ENCODE measurements at places on chromosomes 4 and X.

GRCh38 chrX:37847733-37848197 is 394 bp upstream of the DYNLT3 start:
- DNase-seq = no peak

GRCh38 chr4:65668201-65669089 is 1.8 kb downstream of the EPHA5 start:
- no peak for DNase-seq

DNA sequence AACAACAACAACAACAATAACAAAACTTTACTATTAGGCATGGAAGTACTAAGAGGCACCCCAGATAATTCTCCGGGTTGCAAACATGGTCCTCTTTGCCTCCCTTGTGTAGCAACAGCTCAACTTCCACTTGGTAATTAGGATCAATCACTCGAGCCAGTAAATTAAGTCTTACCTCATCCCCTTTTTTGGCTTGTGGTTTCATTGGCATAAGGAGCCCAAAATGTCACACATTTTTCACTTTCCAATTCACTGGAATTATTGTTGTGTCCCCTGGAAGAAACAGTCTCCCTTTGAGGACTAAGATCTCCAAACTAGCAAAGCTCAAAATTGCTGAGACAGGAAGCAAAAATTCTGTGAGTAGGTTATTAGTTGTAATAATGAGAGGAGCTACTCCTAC is 49.2 kb upstream of the HSD17B10 start:
- DNase-seq = no peak

- peak; percentile 18 for DNase-seq
These were observed 65.8 kb upstream of the PRPS1 start for GRCh38 chrX:107562482-107562881.

DNA sequence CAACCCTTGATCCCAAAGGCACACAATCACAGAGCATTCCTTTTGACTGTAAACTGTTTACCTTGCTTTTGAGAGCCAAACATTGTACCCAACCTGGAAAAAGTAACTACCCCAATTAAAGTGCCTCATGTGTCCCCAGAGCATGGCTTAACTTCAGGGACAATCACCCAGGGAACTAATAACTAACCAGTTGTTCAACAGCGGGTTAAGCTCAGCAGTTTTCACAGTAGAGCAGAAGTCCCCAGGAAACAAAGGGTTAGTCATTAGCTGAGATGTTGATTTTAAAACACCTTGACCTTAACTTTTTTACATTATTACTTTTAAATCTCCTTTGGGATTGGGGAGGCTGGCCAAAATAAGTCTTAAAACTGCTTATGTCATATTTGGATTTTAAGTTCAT is 94.8 kb downstream of the RELL1 start:
- no peak for DNase-seq

DNA sequence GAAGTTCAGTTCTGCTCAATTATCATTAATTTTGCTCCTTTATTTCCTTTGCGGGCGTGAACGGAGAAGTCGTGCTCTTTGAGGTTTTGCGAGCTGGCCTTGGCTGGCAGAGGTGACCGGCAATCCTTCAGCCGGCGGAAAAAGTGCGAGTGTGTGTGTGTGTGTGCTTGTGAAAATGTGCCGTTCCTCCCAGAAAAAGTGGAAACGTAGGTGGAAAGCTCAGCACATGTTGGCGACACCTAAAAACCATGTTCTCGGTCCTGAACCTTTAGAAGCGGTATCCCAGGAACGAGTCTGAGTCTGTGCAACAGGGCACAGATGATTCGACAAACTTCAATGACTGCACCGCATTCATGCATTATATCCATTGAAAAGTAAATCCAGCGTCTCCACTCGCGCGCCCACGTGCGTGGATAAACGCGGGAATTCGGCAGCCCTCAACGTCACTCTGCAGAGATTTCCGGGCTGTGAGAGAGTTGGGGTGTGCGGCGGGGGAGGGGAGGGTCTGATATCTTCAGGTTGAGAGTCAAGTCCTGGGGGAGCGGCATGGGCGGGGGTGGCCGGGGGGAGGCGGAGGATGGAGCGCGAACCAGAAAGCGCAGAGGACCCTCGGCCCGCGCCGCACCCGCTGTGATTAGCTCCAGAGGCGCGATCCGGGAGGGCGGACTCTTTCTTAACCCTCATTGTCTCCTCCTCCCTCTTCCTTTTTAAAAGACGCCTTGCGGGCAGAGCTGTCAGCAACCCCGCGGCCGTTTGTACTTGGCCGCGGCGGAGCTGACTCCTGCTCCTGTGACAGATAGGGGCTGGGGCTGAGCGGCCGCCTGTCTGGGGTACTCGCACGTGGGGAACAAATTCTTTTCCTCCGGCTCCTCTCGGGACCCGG is at the start of gene SHISA3:
SHISA3 (plus strand) TSS at position 737 of the 883 bp plus-strand sequence. CDS start 569 bp downstream, outside the sequence.
- no peak for DNase-seq

DNA sequence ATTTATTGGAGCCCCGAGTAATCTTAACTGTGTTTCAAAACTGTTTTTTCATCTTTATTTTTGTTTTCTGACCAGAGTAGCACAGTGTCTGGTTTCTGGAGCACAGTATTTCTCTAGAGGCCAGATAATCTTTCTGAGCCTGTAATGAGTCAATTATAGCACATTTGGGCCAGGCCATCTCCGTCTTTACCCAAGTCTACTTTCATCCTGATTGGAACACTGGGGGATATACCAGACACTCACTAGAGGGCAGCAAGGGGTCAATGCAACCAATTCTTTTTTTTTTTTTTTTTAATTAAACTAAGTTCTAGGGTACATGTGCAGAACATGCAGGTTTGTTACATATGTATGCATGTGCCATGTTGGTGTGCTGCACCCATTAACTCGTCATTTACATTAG is 282.0 kb downstream of the ARHGAP24 start:
- peak; percentile 14 for DNase-seq

DNA sequence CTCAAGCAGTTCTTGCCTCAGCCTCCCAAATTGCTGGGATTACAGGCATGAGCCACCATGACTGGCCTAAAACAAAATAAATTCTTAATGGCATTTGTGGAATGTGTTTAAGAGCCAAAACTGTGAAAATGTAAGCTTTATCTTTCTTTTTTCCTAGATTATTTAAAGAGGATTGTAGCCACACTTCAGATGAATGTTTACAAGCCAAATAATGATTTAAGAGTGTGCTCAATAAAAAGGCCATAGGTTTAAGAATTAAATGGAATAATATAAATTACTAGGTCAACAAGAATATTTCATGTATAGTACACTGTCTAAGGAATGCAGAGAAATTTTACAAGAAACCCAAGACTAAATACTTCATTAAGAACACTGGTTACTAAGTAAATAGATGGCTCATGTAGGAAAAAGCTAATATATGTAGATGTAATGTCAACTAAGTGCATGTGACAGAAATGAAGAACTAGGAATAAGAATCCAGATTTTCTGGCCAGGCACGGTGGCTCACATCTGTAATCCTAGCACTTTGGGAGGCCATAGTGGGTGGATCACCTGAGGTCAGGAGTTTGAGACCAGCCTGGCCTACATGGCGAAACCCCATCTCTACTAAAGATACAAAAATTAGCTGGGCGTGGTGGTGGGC is 21.3 kb upstream of the UGDH start:
- DNase-seq = no peak

Measured in RWPE1 (cell line).